ENCODE measurements at places on chromosomes 6 and 20.

- no peak for DNase-seq
Measured at GRCh38 chr6:65943548-65943947, 236.5 kb upstream of the EYS start.

DNA sequence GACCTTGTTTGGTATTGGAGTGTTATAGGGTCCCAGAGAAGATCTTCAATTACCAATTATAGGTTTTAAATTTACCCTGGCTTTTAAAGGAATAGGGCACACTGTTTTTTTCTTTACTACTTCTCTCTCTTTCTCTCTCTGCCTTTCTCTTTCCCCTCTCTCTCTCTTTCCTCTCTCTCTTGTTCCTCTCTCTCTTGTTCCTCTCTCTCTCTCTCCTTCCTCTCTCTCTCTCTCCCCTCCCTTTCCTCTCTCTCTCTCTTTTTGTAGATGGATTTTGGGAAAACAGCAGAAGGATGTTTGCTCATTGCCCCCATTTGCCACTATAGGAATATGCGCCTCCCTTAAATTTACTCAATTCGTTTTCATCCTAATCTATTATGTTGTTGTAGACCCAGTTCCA is 45.2 kb downstream of the TBX18 start:
- DNase-seq, result no peak

- no peak for DNase-seq
Measured at GRCh38 chr6:9481292-9482029, 933.4 kb downstream of the TFAP2A start.

DNA sequence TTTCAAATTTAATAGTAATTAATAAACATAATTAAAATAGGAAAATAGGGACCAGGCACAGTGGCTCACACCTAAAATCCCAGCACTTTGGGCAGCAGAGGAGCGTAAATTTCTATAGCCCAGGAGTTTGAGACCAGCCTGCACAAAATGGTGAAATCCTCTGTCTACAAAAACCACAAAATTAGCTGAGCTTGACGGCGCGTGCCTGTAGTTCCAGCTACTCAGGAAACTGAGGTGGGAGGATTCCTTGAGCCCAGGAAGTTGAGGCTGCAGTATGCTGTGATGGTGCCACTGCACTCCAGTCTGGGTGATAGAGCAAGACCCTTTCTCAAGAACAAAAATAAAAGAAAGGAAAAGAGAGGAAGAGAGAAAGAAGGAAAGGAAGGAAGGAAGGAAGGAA is 1387.0 kb upstream of the ADGRB3 start:
- DNase-seq, result no peak

DNA sequence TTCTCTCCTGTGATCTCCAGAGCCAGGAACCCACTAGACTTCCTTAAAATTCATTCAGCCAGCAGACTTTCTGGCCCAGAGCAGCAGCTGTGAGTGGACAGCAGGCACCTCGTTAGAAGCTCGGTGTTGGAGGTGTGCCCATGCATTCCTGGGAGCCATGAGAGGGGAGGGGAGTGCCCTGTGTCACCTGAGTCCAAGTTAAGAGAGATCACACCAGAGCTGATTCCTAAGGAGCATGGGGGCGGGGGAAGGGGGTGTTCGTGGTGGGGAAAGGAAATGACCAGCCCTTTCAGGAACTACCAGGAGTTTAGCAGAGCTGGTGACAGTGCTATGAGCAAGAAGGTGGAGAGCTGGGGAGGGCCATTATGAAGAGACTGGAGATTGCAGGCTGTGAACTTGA is 46.9 kb downstream of the GFRA4 start:
- no peak for DNase-seq

- no peak for DNase-seq
Measured at GRCh38 chr6:159252955-159253508, 83.8 kb downstream of the FNDC1 start.

GRCh38 chr6:66429210-66429609 is 722.2 kb upstream of the EYS start:
- no peak for DNase-seq

- DNase-seq, result peak; percentile 66
Measured at GRCh38 chr20:32819992-32820697, 391 bp downstream of the MAPRE1 start.

DNA sequence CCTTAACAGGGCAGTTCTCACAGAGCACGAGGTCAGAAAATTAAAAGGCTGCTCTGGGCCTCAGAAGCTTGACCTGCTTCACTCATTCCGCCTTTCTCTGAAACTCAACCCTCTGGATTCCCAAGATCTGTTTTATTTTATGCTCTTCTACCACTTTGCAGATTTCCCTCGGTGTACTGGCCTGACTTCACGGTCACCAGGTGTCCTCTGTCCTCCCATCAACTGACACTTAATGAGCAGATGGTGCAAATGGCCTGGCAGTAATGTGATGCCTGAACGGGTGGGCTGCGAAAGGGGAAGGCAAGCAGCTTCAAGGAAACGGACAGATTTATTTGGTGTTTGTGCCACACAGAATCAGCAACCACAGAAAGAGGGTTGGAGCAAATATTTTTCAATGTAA is 169.7 kb upstream of the TFAP2D start:
- no peak for DNase-seq

DNA sequence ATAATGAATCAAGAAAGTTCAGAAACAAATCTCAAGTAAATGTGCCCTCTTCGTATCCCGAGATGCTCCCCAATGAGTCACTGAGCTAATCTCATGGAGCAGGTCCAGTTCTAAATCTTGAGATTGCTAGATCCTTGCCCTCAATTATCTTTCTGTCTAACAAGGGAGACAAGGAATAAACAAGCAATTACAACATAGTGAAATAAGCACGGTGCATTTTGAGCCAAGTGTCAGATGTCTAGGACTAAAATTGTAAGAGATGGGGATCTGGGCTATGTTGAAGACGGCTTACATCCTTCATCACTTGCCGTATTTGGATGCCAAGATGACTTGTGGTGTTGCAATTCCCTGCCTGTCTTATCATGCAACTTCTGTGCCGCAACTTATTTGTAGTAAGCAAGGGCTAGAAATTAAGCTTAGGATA is 56.5 kb upstream of the ADGRF1 start:
- DNase-seq, result no peak

All from activated T-helper 1 cell treated with anti-CD3 and anti-CD28 coated beads, Interleukin-2, amount 50 U/mL, for 16 hours (primary cell).